SJSA1 (cell line): ENCODE measurements at places on chromosomes 3 and 15.
A peak's percentile ranks its signal among the peaks of the same experiment; 100 is the strongest.

- DNase-seq = peak; percentile 77
Measured at GRCh38 chr15:74653426-74654102, 37.9 kb downstream of the CLK3 start.

- no peak for DNase-seq
Measured at GRCh38 chr3:28934126-28934813, 346.6 kb upstream of the RBMS3 start.

GRCh38 chr3:52912885-52913731, 15.8 kb upstream of the STIMATE start:
- no peak for DNase-seq

GRCh38 chr3:32872487-32873382, 54.9 kb downstream of the TRIM71 start:
- DNase-seq = no peak

- no peak for DNase-seq
Measured at GRCh38 chr15:26200427-26200826, 337.3 kb upstream of the ATP10A start.
